B cell (primary cell): ENCODE measurements at places on chromosomes 1 and 21. TPM values are rescaled to one million over a fixed set of nuclear protein-coding genes. Genes with fewer than 3 reads are reported as not detected.

- no peak for DNase-seq
Measured at GRCh38 chr1:43319766-43320165, 17.9 kb upstream of the MPL start.

GRCh38 chr1:112548547-112548946 lies 39.8 kb downstream of the WNT2B start:
- DNase-seq = no peak

- DNase-seq = peak; percentile 64
Measured at GRCh38 chr1:21814241-21814918, 2.3 kb downstream of the LDLRAD2 start.

LINGO4 gene
- not detected in 2 replicates for polyA plus RNA-seq

GRCh38 chr1:3521426-3521825 lies 67.0 kb downstream of the ARHGEF16 start:
- DNase-seq = no peak

DNA sequence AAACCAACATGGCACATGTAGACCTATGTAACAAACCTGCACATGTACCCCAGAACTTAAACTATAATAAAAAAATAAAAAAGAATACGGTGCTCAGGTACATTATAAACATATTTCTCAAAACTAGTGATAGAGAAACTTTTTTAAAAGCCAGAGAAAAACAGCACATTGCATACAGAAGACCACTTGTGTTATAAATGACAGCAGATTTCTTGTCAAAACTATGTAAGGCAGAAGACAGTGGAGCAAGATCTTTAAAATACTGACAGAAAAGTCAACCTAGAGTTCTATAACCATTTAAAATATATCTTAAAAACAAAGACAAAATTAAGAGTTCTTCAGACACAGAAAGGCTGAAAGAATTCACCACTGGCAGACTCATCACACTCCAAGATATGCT lies 144.7 kb downstream of the NEGR1 start:
- no peak for DNase-seq

GRCh38 chr1:46719689-46720088 lies 775 bp upstream of the EFCAB14 start:
- no peak for DNase-seq

DNA sequence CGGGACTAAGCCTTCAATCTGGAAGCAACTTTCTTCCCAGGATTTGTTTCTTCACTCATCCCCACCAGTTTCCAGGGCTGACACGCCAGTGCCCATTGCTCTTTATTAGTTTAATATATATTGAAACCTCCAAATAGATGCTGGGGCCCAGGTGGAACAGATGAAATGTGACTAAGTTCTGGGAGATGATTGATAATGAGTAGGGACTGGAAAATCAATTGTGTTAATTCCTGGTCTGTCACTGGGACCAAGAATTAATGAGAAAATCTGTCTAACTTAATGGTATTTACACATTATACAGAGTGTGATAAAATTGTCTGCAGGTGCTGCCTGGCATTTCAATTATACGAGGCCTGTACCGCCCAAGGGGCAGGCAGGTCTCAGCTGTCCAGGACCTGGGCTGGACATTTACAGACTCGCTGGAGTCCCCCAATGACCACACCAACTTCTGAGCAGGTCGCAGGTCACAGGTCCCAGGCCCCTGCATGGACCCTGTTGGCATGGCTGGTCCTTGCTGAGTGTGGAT lies 35.8 kb downstream of the UBIAD1 start:
- no peak for DNase-seq

DNA sequence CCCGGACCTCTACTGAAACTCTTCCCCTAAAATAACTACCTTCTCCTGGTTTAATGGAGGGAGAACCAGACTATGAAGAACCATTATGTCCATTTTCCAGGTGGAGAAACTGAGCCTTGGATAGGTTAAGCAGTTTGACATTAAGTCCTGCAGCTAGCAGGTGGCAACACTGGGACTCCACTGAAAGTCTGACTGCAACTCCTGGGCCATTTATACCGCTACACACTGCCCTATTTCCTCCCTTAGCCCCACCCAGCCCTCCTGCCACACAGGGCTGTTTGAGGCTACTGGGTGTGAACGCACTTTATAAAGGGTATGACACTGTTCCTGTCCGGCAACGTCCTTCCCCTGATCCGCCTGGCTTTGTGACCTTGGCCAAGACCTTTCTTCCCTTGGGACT lies 511 bp upstream of the INPP5B start:
- no peak for DNase-seq

PLA2G5 gene
- not detected in 2 replicates for polyA plus RNA-seq

DNA sequence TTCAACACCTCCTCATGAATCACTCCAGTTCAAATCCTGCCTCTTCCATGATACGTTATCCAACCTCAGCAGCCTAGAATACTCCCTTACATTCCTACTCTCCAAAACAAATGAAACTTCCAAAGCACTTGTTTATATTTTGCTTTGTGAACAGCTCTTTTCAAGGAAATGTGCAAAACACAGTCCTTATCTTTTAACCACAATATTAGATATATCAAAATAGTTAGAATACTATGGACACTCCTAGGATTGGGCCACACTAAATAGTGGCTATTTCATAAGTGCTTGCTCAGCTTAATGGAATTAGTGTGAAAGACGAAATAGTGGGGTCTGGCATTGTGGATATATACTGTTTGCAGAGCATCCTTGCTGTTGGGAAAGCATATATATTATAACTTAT lies 173.5 kb downstream of the ZC3H11B start:
- DNase-seq = no peak

GPR25 gene
- polyA plus RNA-seq = 1.1 and 3.1 TPM in 2 replicates

GRCh38 chr1:27005166-27005530 lies 7.5 kb downstream of the TENT5B start:
- DNase-seq = no peak

GRCh38 chr1:114369930-114370329 lies 141.1 kb downstream of the TRIM33 start:
- no peak for DNase-seq
